ENCODE measurements at places on chromosomes 1 and 21.

DNA sequence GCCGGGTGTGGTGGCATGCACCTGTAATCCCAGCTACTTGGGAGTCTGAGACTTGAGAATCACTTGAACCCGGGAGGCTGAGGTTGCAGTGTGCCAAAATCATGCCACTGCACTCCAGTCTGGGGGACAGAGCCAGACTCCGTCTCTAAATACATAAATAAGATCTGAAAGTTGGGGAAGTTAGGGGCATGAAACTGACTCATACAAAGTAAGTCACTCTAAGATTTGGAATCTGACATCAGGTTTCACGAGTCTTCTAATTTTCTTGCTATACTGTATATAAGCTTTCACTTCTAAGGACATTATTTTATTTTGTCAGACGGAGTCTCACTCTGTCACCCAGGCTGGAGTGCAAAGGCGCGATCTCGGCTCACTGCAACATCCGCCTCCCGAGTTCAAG, 30.1 kb downstream of the RNF19B start:
- no peak for DNase-seq

GRCh38 chr21:25567472-25567871, 39.8 kb downstream of the MRPL39 start:
- no peak for DNase-seq

DNA sequence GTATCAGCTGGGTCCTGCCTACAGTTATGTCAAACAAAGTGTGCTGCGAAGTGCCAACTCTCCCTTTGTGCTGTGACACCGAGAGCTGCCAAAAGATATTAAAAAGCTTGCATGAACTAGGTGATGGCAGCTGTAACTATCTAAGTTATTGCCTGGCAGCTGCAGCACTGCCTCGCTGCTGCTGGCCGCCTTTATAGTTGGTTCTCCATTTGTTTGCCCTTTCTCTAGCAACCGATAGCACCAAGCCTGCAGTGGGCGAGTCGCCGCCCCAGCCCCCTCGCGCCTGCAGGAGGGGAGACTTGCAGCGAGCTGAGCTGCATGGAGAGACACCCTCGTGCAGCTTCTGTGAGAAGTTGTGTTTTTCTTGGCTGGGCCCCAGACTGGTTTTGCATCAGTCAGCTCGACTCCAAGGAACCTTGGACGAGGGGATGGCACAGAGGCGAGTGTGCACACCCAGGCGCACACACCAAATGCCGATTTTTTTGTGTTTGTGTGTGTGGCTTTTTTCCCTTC, 330.6 kb downstream of the RPS6KC1 start:
- no peak for DNase-seq

DNA sequence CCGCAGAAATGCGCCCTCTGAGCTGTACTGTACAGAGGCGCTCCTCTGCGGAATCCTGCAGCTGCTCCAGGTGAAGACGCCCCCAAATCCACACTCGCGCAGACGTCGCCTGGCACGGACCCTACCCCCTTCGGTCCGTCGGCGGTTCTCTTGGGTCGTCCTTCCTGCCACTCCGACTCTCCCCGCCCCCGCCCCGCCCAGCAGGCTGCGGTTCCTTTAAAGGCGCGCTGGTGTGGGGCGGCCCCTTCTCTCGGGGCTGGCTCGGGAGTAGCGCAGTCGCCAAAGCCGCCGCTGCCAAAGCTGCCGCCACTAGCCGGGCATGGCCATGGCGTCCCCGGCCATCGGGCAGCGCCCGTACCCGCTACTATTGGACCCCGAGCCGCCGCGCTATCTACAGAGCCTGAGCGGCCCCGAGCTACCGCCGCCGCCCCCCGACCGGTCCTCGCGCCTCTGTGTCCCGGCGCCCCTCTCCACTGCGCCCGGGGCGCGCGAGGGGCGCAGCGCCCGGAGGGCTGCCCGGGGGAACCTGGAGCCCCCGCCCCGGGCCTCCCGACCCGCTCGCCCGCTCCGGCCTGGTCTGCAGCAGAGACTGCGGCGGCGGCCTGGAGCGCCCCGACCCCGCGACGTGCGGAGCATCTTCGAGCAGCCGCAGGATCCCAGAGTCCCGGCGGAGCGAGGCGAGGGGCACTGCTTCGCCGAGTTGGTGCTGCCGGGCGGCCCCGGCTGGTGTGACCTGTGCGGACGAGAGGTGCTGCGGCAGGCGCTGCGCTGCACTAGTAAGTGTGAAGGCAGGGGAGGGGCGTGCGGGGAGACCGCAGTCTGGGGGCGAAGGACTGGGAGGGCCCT, at the start of gene RASSF5:
Gene RASSF5 (plus strand): TSS at position 248 of the 846 bp plus-strand sequence. CDS start 72 bp downstream, at position 320.
- no peak for DNase-seq

GRCh38 chr21:17964716-17965115, 145.6 kb upstream of the C21orf91 start:
- no peak for DNase-seq

GRCh38 chr1:41749991-41750745, 168.6 kb downstream of the HIVEP3 start:
- DNase-seq, result no peak

- DNase-seq, result no peak
Measured at GRCh38 chr1:153928245-153928644, 5.5 kb upstream of the GATAD2B start.

- DNase-seq, result no peak
Measured at GRCh38 chr1:168260393-168260792, 20.3 kb upstream of the TBX19 start.

DNA sequence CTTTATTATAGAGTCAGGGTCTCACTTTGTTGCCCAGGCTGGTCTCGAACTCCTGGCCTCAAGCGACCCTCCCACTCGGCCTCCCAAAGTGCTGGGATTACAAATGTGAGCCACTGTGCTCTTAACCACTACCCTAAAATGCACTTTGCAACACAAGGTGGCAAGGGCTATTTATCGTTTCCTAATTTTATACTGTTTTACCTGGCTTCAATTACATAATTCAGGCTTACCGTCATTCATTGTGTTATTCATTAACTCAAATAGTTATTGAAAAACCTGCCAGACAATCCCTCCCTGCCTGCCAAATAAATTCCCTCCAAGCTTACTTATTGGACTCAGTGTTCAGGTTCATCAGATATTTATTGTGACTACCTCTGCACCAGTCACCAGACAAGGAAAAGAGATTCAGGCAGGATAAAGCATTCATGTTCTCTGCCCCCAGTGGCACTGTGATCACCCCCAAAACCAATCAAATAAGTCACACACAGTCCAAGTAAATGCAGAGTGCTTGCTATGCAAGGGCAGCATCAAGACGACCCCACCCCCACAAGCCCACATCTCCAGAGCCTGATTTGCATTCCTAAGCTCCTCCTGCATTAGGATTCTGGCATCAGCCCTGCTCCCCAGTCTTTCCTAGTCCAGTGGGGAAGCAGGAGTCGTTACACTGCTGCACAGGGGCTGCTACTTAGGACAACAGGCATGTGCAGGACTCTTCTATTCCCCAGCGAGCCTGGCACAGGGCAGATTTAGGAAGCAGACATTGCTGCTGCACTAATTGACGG, 8.1 kb downstream of the PAQR7 start:
- DNase-seq, result no peak

DNA sequence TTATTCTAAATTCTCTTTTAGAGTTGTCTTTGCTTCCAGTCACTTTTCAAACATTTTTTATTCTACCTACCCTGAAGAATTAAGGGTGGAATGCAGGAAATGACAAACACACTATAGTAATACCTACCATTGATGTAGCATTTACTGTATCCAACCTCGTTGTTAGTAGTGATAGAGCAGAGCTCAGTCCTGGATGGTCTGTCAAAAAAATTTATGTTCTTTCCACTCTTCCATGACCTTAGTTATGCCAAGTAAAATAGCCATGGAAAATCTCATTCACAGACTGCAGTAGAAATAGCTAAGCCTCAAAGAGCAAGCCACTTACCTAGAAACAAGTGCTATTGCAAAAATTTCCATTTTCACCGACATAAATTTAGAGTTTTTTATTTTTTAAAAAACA, 74.6 kb downstream of the CRB1 start:
- no peak for DNase-seq

DNA sequence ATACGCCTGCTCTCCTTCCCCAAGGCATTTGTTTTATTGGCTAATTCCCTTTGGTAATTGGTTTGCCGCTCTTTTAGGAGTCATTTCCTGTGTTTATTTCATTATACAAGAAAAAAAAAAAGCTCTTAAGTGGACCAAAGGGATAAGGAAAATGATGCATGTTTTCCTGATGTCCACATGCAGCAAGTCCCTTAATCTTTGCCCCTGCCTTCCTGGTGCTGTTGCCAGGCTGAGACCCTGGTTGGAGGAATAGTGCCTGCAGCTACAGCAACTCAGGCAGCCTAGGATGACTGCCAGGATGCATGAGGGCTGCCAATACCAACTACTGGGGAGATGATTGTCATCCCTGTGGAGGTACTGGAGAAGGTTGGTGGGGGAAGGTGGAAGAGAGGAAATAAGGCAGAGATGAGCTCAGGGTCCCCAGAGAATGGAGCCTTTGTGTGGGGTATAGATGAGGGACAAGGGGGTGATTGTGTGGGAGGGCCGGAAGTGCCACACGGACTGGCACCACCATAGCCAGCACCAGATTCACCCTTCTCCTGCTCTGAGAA, 6.1 kb upstream of the GATAD2B start:
- peak; percentile 67 for DNase-seq

DNA sequence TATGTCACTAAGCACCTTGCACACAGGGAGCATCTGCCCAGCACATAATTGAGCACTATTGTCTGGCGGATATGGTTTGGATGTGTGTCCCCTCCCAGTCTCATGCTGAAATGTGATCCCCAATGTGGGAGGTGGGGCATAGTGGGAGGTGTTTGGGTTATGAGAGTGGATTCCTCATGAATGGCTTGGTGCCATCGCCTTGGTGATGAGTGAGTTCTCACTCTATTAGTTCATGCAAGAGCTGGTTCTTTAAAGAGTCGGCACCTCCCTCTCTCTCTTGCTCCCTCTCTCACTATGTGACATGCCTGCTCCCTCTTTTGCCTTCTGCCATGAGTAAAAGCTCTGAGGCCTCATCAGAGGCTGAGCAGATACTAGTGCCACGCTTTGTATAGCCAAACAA, 9.5 kb downstream of the CTSK start:
- no peak for DNase-seq

- peak; percentile 82 for DNase-seq
Measured at GRCh38 chr1:154479764-154480421, 22.1 kb upstream of the TDRD10 start.

- no peak for DNase-seq
Measured at GRCh38 chr1:35222322-35223083, 29.6 kb upstream of the SFPQ start.

DNA sequence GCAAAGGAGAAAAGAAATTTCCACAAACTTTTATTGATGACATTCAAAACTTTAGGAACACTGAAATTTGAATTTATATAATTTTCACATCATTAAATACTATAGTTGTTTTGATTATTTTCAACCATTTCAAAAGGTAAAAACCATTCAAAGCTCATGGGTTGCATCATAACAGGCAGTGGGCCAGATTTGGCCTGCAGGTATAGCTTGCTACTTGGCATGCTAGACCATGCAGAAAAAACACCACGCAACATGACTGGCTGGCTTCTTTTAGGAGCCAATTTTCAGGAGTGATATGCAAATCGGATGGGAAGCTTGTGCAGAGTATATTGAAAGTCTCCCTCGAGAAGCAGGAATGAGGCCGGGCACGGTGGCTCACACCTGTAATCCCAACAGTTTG, 144.8 kb downstream of the GLUL start:
- no peak for DNase-seq

- no peak for DNase-seq
Measured at GRCh38 chr21:41133874-41134522, 34.0 kb upstream of the BACE2 start.

GRCh38 chr1:162633081-162633762, 958 bp downstream of the DDR2 start:
- no peak for DNase-seq

DNA sequence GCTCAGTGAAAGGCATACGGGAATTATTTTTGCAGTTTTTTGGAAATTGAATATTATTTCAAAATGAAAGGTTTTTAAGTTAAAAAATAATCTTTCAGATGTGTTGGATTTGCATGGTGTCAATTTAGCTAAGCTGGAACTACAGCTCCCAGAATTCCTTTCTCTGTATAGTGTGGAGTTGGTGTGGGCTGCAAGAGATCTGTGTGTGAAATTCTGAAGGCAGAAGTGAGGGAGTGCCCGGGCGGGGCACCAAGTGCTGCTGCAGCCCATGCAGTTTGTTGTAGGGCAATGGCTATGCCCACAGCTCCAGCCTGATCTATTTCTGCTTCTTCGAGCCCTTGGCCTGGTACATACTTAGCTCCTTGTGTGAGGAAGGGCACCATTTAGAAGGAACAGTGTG, 60.5 kb upstream of the CSF1 start:
- DNase-seq, result no peak

GRCh38 chr1:7755448-7755847, 15.6 kb upstream of the VAMP3 start:
- no peak for DNase-seq

DNA sequence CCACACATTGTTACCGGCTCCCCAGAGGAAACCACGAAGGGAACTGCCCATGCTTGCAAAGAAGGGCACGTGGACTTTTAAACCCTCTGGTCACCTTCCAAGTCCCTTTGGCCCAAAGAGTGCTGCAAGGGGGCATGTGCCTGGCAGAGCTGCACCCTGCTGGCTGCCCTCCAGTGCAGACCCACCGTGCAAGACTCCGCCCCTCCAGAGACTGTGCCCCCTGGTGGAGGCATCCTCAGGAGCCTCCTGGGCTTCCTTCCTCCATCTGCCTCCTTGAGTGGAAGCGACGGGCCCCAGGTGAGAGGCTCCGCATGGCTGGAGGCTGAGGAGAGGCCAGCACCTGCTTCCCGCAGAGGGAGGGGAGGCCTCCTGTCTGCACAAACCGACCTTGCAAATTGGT, 100.6 kb downstream of the CRYAA start:
- DNase-seq, result no peak

DNA sequence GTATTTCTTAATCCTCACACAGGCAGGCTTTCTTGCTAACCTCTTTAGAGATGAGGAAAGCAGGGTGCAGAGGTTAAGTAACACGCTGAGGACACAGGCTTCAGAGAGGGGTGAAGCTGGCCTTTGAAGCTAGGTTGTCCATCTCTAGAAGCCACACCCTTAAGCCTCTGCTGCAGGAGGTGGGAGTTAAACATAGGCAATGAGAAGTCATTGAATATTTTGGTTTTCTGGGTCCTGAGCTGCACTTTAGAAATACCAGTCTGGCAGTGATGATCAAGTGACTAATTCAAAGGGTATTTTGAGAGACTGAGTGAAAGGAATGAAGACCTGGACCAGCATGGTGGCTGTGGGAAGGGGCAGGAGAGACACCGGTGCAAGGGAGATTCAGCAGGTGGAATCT, 9.9 kb downstream of the KCNJ15 start:
- DNase-seq, result no peak

DNA sequence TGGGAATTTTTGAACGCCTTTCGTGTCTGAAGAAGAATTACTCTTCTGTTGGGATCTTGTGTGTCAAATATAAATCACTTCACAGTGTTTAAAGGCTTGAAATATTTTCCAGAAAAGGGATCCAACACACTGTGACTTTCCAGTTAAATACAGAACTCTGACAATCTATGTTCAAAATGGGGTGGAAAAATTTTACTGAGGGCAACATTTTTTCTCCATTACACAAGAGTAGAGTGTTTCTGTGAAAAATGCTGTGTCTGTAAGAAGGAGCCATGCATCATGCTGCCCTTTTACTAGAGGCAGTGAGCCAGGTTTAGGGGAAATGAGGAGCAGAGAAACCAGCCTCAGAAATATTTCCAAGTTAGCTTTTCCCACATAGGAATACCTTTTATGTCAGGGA, 86.5 kb downstream of the VPS13D start:
- DNase-seq, result no peak

GRCh38 chr1:67142931-67143330, 8.2 kb upstream of the C1orf141 start:
- no peak for DNase-seq

- no peak for DNase-seq
Measured at GRCh38 chr21:34887105-34887442, 162.0 kb downstream of the RUNX1 start.
